ENCODE measurements at places on chromosomes 5 and 9.
A peak's percentile ranks its signal among the peaks of the same experiment; 100 is the strongest.

GRCh38 chr9:108727580-108728111 is 128.1 kb downstream of the ACTL7B start:
- DNase-seq: no peak

DNA sequence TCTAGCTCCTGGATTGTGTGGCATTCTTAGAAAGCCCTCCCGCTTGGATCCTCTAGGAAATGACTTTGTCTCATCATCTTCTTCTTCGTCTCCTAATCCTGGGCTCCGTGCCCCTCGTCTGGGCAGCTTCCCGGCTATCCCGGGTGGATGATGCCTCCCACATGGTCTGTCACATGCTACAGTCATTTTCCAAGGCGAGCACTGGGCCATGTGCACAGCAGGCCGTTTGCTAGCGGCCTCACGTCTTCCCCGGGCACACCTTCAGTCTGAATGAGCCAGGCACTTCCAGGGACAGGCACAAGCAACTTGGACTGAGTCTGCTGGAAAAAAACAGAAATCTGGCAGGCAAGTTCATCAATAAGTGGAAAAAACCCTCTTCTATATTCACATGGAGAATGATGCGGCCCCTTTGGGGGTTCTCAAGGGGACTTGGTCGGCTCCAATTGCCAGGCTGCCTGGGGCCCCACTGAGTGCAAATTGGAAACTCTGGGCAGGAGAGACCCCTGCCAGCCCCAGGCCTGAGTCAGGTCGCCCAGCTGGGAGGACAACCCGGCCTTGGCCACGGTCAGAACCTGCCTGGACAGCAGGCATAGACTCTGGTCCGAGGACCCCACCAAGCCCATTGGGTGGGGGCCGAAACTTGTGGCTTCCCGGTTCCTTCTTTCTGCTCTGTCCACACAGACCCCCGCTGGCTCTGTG is 11.1 kb upstream of the WNK2 start:
- no peak for DNase-seq

DNA sequence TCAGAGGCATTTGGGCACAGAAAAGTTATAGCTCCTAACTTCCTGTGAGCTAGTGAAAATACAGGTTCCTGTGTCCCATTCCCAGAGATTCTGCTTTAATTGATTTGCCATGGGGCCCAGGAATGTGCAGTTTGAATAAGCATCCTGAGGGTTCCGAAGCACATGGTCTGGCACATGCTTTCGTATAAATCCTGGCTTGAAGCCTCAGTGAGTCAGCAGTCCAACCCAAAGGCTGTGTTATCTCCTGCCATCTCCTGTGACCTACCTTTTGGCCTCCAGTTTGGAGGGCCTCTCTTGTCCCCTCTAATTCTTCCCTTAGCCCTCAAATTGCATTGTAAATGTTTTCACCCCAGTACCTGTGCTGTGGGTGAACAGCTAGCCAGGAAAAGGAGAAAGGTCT is 183.8 kb downstream of the NR3C1 start:
- no peak for DNase-seq

DNA sequence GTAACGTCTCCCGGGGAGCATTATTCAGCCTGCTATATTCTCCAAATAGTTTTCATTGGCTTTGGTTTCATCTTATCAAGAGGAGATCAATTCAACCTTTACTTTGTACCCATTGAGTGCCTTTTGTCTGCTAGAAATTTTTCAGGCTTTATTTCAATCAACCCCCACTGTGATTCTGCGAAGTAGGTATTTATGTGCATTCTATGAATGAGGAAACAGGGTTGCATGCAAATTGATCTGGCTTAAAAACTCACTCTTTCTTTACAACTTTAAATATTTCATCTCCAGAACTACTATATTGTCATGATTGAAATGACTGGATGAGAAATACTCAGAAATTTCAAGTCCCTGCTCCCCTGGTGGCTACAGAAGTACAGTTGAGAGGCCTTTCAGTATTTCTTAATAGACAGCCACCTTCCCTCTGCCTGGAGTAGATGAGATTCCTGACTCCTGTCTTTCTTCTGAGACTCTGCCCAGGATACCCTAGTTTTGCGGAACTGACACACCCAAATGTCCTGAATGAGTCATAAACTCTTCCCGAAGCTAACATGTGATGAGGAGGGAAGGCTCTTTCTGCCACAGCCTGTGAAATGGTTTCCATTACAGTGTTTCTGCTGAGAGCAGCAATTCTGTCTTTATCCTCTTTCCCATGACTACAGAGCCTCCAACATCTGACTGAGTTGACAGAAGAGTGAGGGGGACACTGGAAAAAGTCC is 52.6 kb upstream of the TNC start:
- DNase-seq: no peak

DNA sequence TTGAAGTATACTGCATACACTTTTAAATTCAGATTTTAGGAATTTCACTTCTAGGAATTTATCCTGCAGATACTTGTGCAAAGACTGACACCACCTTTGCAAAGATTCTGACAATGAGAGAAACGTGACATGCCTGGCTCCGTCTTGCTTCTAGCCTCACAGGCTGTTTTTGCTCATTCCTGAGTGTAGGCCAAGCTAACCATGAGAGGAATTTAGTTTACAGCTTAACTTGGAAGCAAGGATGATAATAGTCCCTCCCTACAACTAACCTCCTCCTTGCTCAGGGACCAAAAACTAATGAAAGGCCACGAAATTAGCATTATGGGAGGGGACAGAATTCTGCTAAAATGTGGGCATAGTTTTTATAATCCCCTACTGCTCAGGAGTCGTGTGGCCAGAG is 31.1 kb downstream of the C5orf22 start:
- no peak for DNase-seq

GRCh38 chr5:93845376-93845775 is 104.0 kb upstream of the POU5F2 start:
- no peak for DNase-seq

DNA sequence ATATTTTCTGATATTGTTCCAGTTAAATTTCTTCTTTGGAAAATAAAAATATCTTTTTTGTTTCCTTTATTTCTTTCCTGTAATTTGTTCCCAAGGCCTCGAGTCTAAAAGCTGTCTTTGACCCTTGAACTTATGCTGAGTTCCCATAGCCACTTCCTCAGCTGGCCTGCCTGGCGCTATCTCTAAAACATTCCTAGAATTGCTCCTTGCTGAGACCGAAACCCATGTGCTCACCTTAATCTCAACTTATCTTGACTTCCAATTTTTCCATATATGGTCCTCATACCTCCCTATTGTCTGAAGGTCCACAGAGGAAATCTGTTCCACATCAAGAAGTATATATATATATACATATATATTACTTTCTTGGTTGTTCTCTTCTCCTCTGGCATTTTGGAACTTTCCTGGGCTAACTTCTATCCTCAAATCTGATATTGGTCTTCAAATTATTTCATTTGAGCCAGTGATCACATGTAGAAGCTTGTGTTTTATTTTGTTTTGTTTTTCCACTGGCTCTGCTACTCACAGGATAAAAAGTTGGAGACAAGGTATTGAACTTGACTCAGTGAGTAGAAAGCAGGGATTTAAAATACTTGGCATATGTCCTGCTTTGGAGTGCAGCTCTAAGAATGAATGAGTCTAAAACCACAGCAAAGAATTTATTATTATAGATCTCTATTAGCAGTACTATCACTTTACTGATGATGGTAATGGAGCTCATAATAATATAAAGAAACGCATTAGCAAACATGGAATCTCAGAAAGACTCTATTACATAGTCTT is 45.2 kb downstream of the ENC1 start:
- no peak for DNase-seq

DNA sequence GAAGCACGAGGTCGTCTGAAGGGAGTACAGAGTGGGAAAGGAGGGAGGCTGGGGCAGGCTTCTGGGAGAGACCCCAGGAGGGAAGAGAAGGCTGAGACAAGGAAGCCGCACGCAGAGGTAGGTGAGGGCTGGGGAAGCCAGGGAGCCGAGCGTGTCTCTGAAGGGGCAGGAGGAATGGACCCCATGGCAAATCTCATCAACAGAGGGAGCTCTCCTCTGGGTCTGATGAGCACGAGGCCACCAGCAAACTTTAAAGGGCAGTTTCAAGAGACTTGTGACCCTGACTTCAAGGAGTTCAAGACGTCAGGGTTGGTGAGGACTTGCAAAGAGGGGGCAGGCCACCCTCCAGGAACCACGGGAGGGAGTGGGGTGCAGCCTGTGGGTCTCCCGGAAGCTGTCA is 326.2 kb upstream of the IRX2 start:
- DNase-seq: no peak

GRCh38 chr5:12292610-12293204 is 388.5 kb upstream of the CTNND2 start:
- DNase-seq: no peak

GRCh38 chr5:72849546-72849945 is 33.1 kb downstream of the TNPO1 start:
- DNase-seq: no peak

GRCh38 chr9:110152704-110153374 is 55.1 kb downstream of the C9orf152 start:
- DNase-seq: peak; percentile 56

Measured in right kidney (tissue), 9 donors.